ENCODE measurements at places on chromosomes 3 and 15. TPM values are rescaled to one million over a fixed set of nuclear protein-coding genes. Genes with fewer than 3 reads are reported as not detected.

DNA sequence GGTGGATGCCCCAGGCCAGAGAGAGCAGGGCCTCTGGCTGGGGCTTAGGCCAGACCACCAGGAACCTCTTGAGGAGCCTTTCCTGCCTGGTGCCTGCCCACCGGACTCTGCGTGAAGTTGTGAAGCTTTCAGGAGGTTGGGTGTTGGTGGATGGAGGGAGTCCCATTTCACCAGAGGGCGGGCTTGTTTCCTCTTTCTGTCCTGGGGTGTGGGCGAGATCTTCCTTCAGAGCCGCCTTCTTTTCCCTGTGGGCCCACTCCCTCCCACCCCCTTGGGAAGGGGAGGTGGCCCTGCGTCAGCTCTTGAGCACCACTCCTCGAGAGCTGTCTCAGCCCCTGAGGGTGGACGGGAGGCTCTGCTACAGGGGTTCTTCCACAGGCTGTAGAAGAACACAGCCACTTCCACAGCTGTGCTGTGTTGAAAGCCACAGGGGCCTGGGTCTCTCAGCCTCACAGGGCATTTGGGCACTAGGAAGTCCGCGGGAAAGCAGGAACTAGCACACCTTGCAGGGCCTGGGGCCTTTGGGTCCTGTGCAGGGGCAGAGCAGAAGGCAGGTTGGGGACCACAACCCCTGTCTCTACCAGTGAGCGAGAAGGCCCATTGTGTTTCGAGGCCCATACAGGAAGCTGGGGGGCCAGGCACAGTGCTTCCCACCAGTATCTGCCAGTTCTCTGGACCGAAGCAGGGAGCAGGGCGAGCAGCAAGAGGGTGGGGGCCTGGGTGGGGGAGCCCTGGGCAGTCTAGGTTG lies 2.1 kb downstream of the AMIGO3 start:
- DNase-seq, result no peak

Gene PLA1A
- total RNA-seq, result 0.95 TPM

Gene SLC28A1
- 0.08 TPM for total RNA-seq

Gene CCK
- total RNA-seq, result not detected

DNA sequence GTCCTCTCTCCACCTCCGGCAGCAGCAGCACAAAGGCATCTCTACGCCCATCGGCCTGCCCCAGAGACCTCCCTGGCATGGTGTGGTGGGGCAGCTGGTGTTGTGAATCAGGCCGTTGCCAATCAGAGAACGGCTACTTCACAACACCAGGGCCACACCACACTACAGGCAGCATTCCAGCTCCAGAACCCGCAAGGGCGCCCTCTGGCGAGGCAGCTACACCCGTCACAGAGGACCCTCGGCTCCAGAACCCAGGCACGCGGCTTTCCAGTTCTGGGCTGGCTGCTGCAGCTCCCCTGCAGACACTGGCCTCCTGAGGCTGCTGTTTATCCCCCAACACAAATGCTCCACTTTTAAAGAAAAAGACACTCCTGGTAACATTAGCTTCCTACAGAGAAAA lies 127.5 kb upstream of the TOPAZ1 start:
- DNase-seq, result peak; percentile 70

DNA sequence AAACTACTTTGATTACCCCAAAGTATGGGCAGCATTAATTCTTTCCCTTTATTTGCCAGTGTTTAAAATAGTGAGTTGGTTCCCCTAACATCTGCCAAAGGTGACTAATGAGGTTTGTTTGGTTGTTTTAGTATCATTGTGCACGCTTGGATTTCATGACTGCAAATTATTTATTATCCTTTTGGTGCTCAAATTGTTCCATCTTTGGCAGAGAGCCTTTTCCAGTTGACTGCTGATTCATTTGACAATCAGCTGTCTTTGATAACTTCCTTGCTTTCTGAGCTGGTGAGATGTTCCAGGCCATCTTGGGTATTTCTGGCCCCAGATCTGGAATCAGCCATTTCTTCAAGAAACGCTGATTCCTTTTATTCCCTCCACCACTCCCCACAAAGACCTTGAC lies 8.9 kb downstream of the DLEC1 start:
- DNase-seq, result no peak

- DNase-seq, result peak; percentile 71
Observed at GRCh38 chr3:3800685-3801493, 1.7 kb downstream of the LRRN1 start.

GRCh38 chr15:63699101-63699785 lies 102.1 kb downstream of the FBXL22 start:
- no peak for DNase-seq

Gene TMEM40
- total RNA-seq, result not detected

DNA sequence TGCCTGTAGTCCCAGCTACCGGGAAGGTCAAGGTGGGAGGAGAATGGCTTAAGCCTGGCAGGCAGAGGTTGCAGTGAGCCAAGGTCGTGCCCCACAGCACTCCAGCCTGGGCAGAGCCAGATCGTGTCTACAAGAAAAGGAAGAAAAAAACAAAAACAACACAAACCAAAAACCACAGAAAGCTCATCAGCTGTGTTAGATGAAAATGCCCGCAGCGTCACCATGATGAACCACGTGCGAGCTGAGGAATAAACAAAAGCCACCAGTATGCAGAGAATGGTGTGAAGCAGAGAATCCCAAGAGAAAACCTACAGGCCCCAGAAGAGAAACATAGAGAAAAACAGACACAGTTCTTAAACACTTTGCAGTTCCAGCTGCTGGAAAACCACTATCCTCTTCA lies 19.7 kb upstream of the TM4SF19 start:
- DNase-seq, result no peak

Gene PLA2G4B
- total RNA-seq, result 6.4 TPM

DNA sequence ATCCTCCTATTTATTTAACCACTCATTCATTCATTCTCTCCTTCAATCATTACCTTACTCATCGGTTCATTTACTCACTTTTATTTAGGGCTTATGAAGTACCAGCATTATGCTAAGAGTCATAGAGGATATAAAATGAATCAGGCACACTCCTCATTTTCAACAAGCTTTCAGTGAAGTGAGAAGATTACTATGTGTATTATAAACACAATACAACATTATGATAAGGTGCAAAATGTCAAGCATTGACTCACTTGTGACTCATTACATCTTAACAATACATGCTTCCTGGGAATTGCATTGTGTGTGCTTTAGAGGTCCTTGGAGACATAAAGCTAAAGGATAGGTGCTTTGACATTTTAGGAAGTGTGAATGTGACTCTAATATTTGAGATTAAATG lies 60.4 kb downstream of the PLAAT1 start:
- DNase-seq, result no peak

Gene GPR62
- 0.08 TPM for total RNA-seq

- no peak for DNase-seq
Observed at GRCh38 chr3:21704796-21705195, 46.2 kb downstream of the ZNF385D start.

DNA sequence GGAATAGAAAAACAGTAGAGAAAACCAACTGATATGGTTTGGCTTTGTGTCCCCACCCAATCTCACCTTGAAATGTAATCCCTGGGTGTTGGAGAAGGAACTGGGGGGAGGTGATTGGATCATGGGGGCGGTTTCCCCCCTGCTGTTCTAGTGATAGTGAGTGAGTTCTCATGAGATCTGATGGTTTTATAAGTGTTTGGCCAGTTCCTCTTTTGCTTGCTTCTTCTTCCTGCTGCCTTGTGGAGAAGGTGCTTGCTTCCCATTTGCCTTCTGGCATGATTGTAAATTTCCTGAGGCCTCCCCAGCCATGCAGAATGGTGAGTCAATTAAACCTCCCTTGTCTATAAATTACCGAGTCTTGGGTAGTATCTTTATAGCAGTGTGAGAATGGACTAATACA lies 48.4 kb downstream of the EOMES start:
- no peak for DNase-seq

GRCh38 chr3:50135964-50136363 lies 19.2 kb upstream of the SEMA3F start:
- DNase-seq, result no peak

- DNase-seq, result no peak
Observed at GRCh38 chr3:61872077-61872706, 310.8 kb downstream of the PTPRG start.

Gene ALDH1A2
- total RNA-seq, result 6.3 TPM

DNA sequence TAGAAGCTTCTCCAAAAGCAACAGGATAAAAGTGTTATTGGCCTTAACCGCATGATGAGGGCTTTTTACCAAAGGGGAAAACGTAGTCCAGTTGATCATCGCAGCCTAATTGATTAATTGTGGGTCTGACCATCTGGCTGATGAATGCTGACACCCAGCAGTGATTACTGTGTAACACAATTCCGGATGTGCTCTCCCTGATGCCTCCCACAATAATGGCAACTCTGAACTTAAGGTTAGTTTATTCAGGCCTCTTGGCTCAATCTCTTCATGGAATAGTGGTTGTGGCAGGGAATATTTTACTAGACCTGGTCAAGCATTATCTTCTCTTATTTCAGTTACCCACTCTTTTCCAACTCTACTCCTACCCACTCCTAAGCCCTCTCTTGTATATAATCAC lies 332.9 kb downstream of the TIGIT start:
- no peak for DNase-seq

- DNase-seq, result no peak
Observed at GRCh38 chr15:51443282-51443914, 101.9 kb downstream of the GLDN start.

GRCh38 chr15:77830051-77830468 lies 197.3 kb upstream of the LINGO1 start:
- DNase-seq, result no peak

DNA sequence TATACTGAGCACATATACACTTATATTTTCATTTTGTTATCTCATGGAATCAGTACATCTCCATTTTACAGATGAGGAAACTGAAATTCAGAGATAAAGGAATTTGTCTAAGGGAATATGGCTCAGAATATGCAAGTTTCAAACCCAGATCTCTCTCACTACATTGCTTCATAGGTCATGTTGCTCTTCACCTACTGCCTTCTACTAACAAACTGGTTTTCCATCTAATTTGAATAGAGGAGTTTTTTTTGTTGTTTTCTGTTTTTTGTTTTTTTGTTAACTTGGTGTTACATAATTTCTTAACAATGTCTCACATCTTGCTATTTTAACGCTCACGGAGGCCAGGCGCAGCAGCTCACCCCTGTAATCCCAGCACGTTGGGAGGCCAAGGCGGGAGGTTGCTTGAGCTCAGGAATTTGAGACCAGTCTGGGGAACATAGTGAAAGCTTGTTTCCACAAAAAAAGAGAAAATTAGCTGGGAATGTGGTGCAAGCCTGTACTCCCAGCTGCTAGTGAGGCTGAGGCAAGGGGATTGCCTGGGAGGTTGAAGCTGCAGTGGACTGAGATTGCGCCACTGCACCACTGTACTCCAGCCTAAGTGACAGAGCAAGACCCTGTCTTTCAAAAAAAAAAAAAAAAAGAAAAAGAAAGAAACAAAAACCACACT lies 37.0 kb downstream of the FMN1 start:
- no peak for DNase-seq

- DNase-seq, result no peak
Observed at GRCh38 chr3:154851644-154852043, 228.5 kb upstream of the MME start.

Gene AGBL1
- total RNA-seq, result not detected

GRCh38 chr3:56899851-56900250 lies 98.1 kb upstream of the ARHGEF3 start:
- DNase-seq, result no peak

Gene ASB14
- not detected for total RNA-seq

- DNase-seq, result no peak
Observed at GRCh38 chr3:25229586-25229985, 198.5 kb upstream of the RARB start.

- DNase-seq, result no peak
Observed at GRCh38 chr3:8610951-8611350, 33.6 kb downstream of the SSUH2 start.

DNA sequence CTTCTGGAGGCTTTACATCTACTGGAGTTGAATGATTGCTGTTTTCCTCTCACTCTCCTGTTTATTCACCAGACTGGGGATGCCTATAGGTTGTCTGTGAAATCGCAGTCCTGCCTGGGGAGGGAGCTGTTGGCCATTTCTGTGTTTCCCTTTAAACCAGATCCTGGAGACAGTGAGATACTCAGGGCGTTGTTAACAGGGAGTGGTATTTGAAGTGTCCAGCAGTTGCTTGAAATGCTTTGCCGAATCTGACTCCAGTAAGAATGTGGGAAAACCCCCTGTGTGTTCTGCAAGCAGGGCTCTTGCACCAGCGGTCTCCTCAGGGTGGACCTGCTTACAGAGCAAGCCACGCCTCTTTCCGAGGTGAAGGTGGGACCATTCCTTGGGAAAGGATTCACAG lies 4.3 kb upstream of the LRRK1 start:
- no peak for DNase-seq

- peak; percentile 28 for DNase-seq
Observed at GRCh38 chr15:68781766-68782588, 38.7 kb downstream of the ANP32A start.

- no peak for DNase-seq
Observed at GRCh38 chr3:49623071-49623470, 51.1 kb upstream of the APEH start.

Gene SH2D7
- total RNA-seq, result 0.16 TPM

Gene PRKCD
- total RNA-seq, result 10.7 TPM

Gene GRIP2
- total RNA-seq, result 0.51 TPM

DNA sequence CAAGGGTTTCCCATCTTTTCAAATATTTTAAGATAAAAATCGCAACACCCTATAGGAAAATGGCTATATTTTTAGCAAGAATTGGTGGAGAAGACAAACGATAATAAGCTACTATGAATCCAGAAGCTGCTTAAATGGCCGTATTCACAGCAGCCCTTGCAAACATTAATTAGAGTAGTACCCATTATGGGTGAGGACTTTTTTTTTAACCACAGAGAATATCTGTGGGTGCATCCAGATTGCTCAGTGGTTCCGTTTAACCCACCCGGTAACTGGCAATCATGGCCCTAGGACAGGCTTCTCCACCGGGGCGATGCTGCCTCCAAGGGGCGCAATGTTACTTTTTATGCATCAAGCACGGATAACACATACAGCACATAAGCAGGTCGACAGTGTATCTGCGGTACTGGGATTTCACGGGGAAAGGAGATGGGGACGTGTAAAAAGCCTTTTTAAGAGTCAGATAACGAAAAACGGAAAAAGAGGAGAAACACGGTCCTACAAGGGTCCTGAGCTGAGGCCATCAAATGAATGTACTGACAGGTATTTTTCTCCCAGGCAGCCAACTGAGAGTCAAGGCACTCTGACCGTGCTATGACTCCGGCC lies 968 bp upstream of the TMEM266 start:
- DNase-seq, result no peak

Gene MAN2C1
- 115 TPM for total RNA-seq

Gene GPR15
- total RNA-seq, result 0.19 TPM

DNA sequence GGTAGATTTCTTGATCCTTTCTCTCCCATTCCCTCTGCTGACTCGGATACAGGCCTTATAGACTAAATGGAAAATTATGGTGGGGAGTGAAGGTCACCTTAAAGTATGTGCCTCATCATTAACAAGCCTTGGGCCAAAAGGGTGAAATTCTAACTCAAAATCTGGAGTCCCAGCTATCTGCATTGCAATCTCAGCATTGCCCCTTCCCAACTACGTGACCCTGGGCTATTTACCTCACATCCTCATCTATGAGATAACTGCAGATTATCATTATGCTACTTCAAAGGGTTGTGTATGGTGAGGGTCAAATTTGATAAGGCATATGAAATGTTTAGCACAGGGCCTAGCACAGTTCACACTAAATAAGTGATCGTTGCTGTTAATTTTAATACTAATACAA lies 147.7 kb downstream of the WNT5A start:
- DNase-seq, result no peak

- DNase-seq, result no peak
Observed at GRCh38 chr15:25971053-25971452, 107.9 kb upstream of the ATP10A start.

All from pancreas (tissue), 10 donors.